ENCODE measurements at places on chromosomes 7 and 10.

- DNase-seq, result no peak
Measured at GRCh38 chr10:129718548-129719414, 245.3 kb downstream of the EBF3 start.

DNA sequence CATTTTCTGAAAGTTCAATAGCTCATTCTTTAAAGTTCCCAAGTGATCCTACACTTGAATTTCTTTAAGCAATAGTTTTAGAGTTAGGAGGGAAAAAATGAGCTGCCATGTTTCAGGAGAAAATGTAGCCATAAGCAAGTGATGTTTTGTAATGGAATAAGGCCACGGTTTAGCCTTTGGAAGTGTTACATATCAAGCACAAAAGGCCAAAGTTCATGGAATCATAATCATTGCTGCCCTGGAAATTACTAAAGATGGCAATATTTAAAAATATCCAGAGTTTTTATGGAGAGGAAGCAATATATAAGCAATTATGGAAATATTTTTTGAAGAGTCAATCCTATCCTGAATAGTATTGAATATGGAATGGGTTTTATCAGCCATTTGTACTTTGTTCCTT lies 68.4 kb downstream of the ETV1 start:
- DNase-seq, result no peak

DNA sequence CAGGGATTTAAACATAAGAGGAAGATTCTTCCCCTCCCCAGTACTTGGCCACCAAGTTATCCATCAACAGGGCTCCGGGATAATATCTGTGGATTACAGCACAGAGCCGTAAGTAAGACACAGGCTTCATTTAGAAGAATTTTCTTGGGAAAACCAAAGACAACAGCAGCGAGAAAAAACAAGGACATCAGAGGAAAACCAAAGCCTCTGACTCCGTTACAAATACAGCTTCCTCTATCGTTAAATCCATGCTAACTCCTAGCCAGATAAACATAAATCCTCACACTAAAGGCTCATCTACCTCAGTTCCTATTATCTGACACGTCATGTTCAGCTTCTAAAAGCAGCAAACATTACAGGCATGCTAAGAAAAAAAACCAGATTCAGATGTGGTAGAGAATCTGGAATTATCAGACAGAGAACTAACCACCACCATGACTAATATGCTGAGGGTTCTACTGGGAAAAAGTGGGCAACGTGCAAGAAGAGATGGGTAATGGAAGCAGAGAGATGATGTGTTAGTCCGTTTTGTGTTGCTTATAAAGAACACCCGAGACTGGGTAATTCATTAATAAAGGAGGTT lies 48.4 kb downstream of the BRI3 start:
- no peak for DNase-seq

GRCh38 chr10:80786322-80786721 lies 248.6 kb downstream of the SH2D4B start:
- DNase-seq, result no peak

GRCh38 chr10:71486484-71487114 lies 89.9 kb downstream of the CDH23 start:
- DNase-seq, result peak; percentile 67

DNA sequence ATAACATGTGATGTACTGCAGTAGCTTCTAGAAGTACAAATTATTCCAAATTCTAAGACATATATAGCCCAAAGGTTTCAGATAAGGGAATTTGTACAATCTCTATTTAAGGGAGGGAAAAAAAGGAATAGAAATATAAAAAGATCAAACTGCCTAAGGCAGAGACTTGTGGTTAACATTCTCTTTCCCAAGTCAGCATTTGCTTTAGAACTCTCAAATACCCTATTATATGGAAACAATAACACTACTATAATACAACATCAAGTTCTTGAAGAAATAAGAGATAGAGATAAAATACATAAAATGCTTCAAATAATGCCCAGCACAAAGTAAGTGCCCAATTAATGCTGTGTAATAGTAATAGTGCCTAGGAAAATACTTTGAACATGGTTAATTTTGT lies 123.1 kb downstream of the CRPPA start:
- DNase-seq, result no peak

DNA sequence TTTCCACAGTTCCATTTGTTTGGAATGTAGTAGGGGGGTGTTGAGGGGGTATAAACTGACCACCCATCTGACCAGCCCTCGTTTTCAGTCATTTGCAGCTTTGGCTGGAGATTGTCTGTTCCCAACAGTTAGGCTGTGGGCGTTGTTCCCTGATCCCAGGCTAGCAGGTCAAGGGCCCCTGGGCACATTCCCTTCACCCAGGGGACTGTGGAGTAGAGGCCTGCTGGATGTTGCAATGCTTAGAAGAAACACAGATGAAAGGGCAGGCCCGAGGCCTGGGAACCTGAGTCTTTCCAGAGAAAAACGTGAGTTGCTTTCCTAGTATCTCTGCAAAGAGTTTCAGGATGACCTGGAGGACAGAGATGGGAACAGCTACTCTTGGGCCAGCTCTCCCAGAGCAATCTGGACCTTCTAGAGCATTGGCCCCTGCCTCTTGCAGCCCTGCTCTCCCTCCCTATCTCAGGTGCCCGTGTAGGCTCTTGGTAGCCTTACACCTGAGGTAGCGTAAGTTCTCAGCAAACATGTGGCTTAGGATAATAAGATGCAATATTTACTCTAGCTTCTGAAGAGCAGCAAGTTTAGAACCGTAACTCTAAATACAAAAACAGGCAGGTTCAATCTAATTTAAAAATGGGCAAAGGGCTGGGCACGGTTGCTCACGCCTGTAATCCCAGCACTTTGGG lies 99.4 kb upstream of the EFCAB10 start:
- DNase-seq, result peak; percentile 39

All from suppressor macrophage treated with lipopolysaccharide for 4 hours (primary cell).